Endothelial cell (in vitro differentiated cells): ENCODE measurements at places on chromosomes 11 and 22.

- DNase-seq, result no peak
Observed at GRCh38 chr11:103844327-103845215, 191.9 kb upstream of the DDI1 start.

- DNase-seq, result no peak
Observed at GRCh38 chr11:110182886-110183285, 89.7 kb downstream of the ZC3H12C start.

DNA sequence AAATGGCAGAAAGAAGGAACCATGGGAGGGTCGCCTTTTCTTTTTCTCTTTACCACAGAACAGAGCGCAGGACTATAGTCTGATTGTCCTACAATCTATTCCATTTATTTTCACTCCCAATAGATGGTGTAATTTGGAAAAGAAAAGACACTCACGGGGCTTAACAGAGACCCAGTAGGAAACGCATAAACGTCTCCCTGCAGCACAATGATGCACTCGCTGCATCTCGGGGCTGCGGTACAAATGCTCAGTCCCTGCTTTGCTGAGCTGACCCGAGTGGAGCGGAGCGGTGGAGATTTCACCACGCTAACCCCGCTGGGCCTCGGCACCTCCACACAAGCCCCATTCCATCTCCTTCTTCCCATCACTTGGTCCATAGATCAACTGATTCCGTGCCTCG lies 1.5 kb downstream of the FEZ1 start:
- no peak for DNase-seq

- DNase-seq, result no peak
Observed at GRCh38 chr11:121494355-121495099, 41.8 kb upstream of the SORL1-AS1 start.

- DNase-seq, result no peak
Observed at GRCh38 chr22:46674906-46675305, 54.7 kb downstream of the GRAMD4 start.

- DNase-seq, result no peak
Observed at GRCh38 chr22:20613301-20613700, 105.9 kb downstream of the MED15 start.

DNA sequence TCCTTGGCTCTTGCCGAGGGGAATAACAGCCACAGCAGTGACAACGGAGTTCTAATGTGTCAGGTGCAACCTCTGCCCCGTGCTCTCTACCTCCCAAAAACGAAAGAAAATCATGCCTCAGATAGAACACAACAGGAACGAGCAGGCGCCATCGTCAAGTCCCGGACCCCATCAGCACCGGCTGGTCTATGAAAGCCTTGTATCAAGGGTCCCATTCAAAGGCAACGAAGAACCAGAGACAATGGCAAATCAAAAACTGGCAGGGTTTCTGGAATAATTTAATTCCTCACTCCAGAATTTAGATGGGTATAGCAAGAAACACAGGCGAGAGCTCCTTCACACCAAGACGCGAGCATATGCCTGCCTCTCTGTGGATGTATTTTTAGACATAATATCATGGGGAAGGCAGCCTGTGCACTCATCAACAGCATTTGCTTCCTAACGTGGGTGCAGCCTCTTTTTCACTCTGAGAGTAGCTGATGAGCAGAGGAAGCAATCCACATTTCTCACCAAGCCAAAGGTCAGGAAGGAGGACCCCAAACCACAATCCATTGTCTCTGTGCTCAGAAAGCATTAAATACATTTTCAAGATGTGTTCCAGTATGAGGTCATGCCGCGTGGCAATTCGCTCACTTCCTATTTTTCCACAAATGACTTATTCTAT lies 193.4 kb upstream of the BLID start:
- DNase-seq, result no peak
